ENCODE measurements at places on chromosomes 5 and 9.
A peak's percentile ranks its signal among the peaks of the same experiment; 100 is the strongest.

DNA sequence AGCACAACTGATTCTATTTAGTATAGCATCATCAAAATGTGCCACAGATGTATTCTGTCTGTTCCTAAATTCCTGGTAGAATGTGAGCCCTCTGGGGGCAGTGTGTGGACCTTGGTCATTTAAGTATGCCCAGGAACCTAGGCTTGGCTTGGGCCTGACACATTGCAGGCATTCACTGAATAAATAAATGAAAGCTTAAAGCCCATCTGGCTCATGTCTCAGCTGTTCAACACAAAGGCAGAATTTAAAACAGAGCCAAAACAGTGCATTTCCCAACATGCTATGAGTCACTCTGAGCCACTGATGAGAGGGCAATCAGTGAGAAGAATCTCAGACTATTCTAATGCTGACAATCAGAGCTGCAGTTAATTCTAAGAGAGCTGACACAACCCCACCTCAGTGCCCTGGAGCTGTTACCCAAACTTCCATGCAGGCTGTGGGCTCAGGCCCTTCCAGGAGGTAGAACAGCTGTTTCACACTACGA lies 8.1 kb downstream of the FAM193B start:
- DNase-seq, result no peak

DNA sequence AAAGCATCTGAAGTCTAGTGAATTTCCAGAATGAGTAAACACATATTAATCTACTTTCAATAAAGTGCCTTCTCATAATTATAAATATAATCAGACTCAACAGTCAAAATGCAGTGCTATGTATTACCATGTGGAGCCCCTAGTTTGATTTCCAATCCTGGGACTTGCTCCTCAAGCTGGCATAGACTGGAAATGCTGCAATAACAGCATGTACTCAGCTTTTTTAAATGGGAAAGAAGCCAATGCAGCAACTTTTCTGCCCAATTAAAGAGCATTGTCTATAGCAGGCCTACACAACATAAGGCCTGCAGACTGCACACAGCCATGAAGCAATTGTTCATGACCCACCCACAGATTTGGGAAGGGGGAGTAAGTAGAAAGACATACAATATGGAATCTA lies 103.2 kb downstream of the NR2F1-AS1 start:
- no peak for DNase-seq

DNA sequence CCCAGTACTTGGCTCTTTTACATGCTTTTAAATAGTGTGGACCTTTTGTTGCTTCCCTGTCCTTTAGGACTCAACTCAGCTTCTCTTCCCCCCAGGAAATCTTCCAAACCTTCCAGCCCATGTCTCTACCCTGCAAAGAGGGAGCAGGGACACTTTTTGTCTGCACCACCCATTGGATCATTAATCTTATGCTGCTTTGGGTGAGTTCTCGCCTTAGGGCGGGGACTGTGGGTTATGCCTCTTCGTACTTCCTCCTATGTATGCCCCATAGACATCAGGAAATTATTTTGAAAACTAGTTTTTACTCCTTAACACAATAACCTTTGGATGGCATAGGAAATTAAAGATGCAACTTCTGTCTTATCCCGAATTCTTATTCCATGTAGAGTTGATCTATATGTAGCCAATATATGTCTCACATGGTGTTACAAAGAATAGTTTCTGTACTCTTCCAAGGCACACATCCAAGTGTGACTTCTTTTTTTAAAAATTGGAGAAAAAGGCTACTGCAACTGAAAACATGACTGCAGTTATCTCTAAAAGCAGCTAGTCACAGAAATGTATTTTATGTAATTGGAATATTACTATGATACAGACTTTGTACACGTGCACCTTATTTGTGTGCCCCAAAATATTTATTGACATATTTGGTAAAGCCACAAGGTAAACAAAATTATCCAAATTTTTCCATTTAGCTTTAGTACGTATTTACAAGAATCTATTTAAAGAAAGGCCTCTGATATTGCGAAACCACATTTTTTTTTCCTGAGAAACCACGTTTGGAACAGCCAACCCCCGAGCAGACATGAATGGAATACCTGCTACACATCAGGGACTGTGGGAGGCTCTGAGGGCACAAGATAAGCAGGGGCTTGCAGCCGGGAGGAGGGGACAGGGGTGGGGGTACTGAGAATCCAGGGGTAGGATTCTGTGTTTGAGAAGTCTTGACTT lies 133.6 kb downstream of the WDR41 start:
- no peak for DNase-seq

GRCh38 chr5:109656829-109657228 lies 32.9 kb upstream of the MAN2A1 start:
- peak; percentile 12 for DNase-seq

DNA sequence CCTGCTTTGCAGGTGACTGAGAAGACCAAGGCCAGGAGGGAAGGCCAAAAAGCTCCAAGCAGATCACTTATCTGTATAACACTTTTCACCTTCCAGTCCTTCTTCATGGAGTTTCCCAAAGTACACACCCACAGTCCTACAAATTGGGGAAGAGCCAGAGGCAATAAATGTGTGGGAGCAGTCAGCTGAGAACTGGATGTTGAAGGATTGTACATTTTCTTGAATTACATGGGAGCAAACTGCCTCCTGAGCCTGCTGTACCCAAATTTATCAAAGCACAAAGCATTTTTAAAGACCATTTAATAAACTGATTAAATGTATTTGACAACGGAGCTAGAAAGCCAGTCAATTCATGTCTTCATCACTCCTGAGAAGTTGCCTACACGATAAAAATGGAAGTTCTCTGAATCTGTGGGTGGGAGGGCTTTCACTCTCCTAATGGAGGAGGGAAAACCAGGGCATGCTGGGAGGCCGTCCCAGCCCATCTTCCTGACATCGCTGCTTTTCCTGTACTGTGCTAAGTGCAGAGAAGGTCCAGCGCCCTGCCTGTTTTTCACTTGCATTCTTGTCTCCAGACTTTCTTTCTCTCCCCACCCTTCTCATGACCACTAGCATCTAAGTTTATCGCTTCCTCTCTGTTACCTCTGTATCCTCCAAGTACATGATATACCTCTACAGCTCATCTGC lies 79.0 kb downstream of the KCNIP1 start:
- DNase-seq, result no peak

- no peak for DNase-seq
Measured at GRCh38 chr5:107274571-107274970, 396.2 kb downstream of the EFNA5 start.

DNA sequence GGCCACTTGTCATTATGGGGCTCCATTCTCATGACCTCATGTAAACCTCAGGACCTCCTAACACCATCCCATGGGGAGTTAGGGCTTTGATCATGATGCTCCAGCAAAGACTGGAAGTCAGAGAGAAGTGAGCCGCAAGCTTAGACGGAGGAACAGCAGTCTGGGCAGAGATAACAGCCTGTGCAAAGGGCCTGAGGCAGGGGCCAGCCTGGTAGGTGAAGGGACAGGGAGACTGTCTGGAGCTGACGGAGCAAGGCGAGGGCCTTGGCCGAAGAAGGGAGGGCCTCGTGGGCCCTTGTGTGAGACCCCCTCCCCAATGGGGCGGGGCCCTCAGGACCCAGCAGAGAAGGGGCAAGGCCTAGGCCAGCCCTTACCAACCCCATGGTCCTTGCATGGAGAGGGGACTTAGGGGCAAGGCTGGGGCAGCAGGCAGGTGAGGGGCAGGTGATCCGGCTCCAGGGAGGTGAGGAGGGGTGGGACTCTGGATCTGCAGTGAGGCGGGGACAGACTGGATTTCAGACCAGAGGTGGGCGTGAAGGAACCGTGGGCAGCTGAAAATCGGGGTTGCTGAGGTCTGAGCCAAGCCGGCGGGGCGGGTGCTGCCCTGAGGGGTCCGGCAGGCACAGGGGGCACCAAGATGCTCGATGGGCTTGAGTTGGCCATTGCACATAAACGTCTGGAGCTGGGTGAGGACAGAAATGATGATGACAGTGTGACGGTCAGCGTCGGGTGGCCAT lies 17.4 kb downstream of the GPSM1 start:
- DNase-seq, result no peak

DNA sequence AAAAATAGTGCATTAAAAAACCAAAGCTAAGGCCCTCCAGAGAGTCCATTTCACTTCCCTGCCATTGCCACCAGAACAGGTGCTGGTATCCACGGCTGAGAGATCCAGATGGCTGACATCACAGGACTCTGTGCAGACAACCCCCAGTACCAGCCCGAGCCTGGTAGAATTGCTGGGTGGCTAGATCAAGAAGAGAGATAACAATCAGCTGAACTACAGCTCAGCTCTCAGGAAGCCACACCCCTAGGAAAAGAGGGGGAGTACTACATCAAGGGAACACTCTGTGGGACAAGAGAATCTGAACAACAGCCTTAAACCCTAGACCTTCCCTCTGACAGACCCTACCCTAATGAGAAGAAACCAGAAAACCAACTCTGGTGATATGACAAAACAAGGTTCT lies 73.8 kb upstream of the SLIT3 start:
- no peak for DNase-seq

- DNase-seq, result no peak
Measured at GRCh38 chr9:131308452-131308851, 18.9 kb downstream of the PLPP7 start.

DNA sequence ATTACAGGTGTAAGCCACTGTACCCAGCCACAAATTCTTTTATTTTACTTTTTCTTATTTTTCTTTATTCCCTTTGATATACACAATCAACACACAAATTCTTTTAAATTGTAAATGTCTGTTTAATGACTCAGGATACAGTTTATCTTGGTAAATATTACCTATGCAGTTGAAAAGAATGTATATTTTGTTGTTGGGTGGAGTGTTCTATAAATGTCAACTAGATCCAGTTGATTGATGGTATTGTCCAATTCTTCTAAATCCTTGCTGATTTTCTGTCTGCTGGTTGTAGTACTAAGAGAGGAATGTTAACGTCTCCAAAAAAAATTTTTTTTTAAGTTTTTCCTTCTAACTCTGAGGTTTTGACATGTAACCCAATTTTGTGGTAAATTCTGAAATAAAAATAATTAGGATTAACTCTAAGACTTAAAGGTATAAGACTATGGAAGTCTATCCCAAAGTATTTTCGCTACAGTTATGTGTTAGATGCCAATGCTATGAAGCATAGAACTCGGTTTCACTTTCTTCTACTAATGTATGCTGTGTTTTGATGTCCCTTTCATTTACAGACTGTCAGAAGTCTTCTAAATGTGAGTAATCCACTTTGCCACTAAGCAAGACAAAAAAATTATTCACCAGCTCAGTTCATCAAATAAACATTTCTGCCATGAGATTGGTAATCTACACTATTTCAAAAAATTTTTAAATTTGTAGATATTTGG lies 720.2 kb upstream of the C9orf72 start:
- DNase-seq, result no peak

DNA sequence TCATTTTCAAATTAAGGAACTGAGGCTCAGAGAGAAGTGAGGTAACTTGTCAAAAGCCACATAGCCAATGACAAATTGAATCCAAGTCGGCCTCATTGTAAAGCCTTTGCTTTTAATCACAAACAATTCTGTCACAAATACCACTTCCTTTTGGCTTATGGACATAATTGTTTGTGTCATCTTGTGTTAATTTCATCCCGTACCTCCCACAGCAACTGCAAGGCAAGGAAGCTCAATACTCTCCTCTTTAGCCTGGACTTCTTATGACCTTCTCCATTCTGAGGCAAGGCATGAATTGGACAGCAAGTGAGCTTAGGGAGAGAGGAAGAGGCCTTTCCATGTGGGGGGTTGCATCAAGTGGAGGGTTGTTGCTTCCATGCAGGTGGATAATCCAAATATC lies 62.2 kb upstream of the SLC2A8 start:
- no peak for DNase-seq

- no peak for DNase-seq
Measured at GRCh38 chr5:159458217-159458711, 128.0 kb upstream of the IL12B start.

DNA sequence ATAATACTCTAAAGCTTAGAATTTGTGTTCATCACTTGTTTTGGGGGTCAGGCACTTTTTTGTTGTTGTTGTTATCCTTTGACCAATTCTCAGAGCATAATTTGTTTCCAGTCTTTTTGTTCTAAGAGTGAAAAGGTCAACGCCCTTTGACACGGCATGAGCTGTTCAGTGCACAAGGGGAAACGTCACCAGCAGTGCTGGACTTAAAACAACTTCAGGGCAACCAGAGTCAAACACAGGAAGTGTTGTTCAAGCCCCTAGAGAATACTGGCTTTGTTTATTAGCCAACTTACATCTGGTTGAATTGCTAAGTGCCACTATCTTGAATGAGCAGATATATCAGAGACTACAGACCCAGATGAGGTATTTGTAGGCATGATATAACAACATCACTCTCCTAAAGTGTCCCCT lies 368.9 kb downstream of the TMEM161B start:
- DNase-seq, result no peak

- no peak for DNase-seq
Measured at GRCh38 chr9:125439434-125440272, 178.0 kb downstream of the GAPVD1 start.

- DNase-seq, result no peak
Measured at GRCh38 chr5:76174101-76174500, 90.9 kb downstream of the SV2C start.

DNA sequence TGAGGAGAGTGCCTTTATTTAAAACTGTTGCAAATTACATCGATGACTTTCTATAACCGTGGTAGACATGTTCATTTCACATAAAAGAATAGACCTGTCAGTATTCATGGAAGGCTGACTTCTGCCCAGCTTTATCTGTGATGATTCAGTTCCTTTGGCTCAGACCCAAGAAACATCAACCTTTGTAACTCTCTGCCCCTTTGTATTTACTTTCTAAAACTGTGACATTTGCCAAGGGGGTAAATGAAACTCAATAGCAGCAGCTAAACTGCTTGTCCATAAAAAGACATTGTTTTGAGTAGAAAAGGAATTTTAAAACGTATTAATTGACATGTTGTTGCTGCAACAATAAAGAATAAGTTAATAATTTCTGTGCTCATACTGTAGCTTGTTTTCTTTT lies 137.8 kb upstream of the ANKH start:
- DNase-seq, result no peak

DNA sequence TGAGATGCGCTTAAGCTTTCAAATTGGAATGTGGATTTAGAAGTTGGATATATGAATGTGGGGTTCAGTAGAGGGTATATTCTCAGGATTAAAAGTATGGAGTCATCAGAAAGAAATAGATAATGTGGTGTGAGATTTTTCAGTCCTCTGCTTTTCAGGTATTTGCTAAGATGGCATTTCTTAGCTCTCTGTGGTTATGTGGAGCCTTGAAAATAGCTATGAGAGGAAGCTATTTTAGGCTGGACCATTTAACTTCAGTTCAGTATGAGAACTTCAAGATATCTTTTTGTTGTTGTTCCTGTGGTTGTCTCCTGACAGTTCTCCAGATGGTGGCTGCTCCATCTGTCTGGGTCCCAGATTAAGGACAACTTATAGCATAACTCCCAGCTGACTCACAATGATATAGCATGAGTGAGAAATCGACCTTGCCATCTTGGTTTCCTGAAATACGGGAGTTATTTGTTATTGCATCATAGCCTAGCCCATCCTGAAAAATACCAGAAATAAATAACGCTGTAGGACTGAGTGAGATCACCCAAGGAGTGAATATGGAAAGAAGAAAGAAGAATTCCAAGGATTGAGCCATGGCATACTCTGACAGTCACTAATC lies 461.5 kb downstream of the ANXA1 start:
- no peak for DNase-seq

All from stimulated activated CD4-positive, alpha-beta T cell treated with anti-CD3 and anti-CD28 coated beads, Interleukin-12 subunit alpha, Interleukin-12 subunit beta, amount 100 ng/mL, for 24 hours (primary cell).